NCI-H1092 treated with DMSO at 0.1 percent for 48 hours (cell line): ENCODE measurements at places on chromosomes 13 and 19.

DNA sequence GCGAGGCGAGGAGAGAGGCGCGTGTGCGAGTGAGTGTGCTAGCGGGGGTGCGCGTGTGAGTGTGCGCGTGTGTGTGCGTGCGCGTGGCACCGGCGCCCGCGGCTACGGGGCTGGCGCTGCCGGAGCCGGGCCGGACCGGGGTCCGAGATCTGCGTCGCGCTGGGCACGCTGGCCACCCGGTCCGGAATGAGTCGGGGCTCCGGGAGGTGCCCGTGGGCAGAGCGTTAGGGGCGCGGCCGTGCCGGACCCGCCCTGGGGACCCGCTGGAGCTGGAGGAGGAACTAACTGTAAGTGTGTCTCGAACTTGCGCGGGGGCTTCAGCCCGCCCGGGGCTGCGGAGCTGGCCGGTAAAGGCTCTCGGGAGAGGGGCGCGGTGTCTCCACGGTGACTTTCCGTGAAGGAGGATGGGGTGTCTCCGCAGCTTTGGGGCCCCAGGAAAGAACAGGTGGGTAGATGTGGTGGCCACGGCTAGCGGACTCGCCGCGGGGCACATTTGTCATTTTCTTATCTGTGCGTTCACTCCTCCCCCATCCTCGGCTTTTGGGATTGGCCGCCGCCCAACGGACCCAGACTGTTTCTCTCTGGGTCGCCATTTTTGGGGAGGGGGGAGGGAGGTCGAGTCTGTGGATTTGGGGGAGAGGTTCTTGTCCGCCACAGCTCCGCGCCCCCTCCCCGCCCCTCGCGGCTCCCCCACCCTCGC is 10.1 kb upstream of the SOX1 start:
- DNase-seq, result peak; percentile 74

GRCh38 chr13:26976313-26976712 is 195.3 kb downstream of the USP12 start:
- no peak for DNase-seq

GRCh38 chr19:42018503-42019193 is 24.6 kb upstream of the ATP1A3 start:
- DNase-seq, result no peak

- peak; percentile 23 for DNase-seq
These were observed 41.2 kb downstream of the SHISA2 start for GRCh38 chr13:26010487-26011207.

GRCh38 chr13:89694451-89694850 is 1653.0 kb upstream of the MIR17HG start:
- no peak for DNase-seq

DNA sequence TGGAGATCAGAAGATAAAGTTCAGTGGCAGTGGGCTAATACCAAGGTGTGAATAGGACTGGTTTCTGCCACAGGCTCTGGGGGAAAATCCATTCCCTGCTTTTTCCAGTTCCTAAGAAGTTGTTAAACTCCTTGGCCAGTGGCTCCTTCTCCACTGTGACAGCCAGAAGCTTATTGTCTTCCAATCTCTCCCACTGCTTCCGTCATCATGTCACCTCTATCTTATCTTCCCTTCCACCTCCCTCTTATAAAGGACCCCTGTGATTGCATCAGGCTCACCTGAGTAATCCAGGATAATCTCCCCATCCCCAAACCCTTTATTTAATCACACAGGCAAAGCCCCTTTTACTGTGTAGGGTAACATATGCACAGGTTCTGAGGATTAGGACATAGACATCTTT is 431.2 kb upstream of the SLC10A2 start:
- no peak for DNase-seq

- DNase-seq, result no peak
These were observed 13.5 kb downstream of the SMG9 start for GRCh38 chr19:43741075-43741825.

DNA sequence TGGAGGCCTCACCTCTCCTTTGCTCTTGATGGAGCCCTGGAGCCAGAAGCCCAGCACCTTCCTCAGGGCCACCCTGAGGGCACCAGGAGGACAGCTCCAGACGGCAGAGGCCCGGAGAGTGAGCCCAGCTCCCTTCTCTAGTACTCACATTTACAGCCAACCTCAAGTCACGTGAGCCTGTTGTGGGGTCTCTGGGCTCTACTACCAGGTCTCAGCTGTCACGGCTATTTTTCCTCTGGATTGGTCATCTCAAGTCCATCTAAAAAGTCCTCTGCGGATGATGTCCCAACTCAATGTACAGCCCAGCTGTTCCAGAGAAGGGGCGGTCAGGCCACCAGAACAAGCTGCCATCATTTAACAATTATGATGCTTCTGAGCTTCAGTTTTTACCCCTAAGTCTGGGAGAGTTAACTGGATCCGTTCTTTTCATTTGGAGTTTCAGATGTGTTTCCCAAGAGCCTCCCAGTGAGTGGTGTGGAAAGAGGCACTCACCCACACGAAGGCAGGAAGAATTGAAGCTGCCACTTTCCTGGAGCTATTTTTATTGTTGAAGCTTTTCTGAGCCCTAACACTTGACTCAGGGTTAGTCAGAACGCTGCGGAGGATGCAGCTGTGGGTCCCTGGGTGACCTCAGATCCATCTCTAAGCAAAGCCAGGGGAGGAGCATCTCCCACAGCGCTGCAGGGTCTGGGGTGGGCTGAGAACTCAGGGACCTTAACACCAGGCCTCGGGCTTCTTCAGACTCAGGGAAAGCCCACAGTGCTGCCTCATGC is 143.5 kb upstream of the UBL3 start:
- DNase-seq, result no peak

- no peak for DNase-seq
These were observed 885 bp downstream of the TGFB1 start for GRCh38 chr19:41352609-41353465.

DNA sequence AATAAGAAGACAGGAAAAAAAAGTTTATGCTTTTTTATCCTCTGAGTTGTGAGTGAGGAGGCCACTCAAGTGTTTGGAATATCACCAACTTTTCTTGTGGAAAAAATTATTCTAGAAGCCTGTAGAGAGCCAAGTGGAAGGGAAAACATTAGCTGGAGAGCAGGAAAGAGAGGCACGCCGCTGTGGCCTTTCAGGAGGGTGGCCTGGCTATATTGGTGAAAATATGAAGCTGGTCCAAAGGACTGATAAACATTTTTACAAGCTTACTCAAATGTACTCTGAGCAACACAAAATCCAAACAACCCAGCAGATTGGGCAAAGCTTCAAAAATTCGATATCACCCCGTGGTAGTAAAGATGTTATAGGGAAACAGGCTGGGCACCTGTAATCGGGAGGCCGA is 2.3 kb upstream of the EIF3G start:
- DNase-seq, result no peak

GRCh38 chr13:59490651-59491050 is 673.1 kb downstream of the DIAPH3 start:
- no peak for DNase-seq

DNA sequence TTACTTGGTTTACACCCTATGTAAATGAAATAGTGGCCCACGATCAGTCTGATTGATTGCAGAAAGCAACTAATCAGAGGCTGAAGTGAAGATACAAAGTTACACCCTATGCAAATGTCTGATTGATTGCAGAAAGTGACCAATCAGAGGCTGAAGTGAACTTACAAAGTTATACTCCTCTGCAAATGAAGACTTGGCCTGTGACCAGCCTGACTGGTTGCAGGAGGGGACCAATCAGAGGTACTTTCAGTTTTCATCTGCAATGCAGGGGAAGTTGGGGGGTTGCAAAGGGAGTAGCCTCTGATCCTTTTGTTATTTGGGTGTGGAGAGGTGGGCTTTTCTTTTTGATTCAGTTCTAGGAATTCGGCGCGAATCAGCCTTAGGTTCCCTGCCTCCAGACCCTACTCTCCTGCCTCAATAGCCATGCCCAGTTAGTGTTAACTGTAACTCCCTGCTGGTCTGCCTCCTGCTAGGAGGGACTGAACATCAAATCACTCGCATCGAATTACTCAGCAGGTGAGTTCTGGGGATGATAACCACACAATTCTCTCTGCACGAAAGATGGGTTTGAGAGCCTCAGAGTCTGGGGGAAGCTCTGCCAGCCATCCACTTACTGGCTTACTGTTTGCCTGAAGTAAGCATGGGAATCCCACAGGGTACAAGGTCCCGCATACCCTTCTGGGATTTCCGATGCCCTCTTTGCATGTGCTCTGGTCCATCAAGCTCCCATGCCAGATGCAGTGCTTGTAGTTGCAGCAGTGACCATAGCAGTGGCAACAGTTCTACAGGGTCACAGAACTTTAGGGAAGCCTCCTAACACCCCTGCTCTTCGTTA is 7.5 kb downstream of the ARL11 start:
- no peak for DNase-seq

GRCh38 chr13:30607908-30608307 is 9.8 kb upstream of the USPL1 start:
- DNase-seq, result no peak

DNA sequence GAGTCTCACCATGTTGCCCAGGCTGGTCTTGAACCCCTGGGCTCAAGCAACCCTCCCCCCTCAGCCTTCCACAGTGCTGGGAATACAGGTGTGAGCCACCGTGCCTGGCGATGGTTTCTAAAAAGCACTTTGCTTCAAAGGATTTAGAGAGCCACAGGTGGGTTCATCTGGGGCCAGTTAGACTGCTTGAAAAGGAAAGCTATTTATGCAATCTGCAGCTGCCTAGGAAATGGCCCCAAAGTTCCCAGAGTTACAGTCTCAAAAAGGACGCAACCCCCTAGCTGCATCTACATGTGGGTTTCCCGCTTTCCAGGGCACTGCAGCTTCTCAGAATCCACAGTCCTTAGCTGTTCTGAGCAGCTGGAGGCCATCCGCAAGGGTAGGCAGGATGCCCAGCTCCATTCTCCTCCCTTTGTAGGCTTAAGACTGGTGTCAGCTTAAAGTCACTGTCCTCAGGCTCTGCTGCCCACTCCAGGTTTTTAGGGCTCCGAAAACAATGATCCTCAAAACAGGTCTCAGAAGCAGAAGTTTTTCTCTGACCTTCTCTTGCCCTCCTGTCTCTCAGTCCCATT is 41.4 kb downstream of the ZNF823 start:
- no peak for DNase-seq

DNA sequence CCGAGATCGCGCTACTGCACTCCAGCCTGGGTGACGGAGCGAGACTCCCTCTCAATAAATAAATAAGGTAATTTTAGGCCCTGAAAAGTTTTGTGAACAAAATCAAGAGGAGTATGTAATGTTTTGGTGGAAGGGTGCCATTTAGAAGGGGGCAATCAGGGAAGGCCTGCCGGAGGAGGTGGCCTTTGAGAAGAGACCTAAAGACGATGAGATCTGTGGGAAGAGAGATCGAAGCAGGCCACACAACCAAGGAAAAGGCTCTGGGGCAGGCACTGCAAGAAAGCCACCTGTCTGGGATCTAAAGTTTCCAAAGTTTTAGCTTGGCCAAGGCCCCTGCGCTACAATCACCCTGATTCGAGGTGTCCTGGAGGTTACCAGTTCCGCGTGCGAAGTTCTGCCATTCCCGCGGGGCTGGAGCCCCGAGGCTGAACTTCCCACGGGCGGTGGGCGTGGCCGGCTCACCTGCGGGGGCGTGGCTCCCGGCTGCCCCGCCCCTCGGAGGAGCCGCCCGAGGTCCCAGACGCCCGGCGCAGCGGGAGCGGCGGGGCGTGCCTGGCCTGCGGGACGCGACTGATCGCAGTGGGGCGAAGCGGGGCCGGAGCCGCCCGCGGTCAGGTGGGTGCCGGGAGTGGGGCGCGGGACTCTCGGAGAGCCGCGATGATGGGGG is at the start of gene KLC3:
TSS of gene KLC3 (plus strand) at position 519 of the 667 bp plus-strand sequence. CDS start 4,792 bp downstream, outside the sequence.
- DNase-seq, result no peak

DNA sequence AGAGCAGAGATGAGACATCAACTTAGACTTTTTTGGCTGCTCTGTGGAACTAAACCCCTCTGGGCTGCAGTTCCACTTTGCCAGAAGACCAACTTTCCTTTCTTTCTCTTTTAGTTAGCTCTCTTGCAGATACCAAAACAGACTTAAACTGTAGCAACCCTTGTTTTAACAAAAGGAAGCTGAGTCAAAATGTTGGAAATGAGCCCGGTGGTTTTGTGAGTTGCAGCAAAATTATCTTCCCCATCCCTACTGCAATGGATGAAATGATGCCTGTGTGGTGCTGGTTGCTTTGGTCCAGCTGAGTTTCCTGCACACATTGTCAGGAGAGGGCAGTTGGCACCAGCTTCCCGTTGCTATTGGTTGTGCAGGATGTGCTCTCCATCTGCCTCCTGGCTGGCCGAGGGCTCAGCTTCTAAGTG is 115.3 kb downstream of the LRCH1 start:
- DNase-seq, result no peak

DNA sequence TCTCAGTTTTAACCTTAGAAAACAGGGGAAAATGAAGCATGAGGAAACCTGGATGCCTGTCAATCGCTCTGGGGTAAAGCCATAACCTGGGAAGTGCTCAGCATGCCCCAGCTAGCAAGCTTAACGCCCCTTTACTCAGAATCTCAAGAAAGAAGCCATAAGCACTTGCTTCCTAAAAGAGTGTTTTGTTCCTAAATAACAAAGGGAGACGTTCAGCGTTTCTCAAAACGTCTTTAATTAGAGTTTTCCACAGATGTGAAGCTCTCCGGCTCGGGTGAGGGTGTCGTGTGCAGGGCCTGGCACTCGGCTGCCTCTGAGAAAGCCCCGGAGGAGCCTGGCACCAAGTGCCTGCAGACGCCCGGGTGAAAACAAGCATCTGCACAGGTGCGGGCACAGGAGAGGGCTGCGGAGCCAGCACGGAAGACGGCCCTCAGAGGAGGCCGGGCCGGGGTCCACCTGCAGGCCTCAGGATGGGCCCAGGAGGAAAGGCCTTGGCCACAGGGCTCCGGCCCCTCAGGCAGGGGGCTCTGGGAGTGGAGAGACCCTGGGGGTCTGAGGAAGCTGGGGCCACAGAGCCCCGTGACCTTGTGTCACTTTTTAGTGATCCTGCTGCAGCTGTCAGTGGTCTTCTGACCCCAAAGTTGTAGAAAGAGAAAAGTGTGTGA is 6.2 kb downstream of the GAS6 start:
- DNase-seq, result no peak

- DNase-seq, result no peak
These were observed 31.0 kb upstream of the OLFM2 start for GRCh38 chr19:9967326-9967725.

GRCh38 chr19:57406516-57407123 is 4.3 kb upstream of the ZNF17 start:
- DNase-seq, result peak; percentile 51

GRCh38 chr19:7789447-7789846 is 26.4 kb downstream of the CLEC4M start:
- no peak for DNase-seq

GRCh38 chr13:20301015-20301402 is 68.9 kb upstream of the GJB6 start:
- no peak for DNase-seq

DNA sequence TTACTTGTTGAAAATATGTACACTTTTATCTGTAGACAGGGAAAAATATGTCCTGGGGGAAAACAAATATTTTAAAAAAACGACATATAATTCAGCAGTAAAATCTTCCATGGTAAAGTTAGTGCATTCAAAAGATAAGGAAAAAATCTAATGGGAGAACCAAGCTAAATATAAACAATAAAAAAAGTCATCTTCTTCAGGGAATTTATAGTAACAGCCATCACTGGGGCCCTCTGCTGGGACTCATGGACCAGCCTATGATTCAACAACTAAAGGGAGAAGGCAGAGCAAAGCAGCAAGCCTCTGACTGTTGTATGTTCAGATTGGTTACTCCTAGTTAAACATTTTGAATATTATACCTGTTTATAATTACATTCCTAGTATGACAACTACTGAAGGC is 93.0 kb downstream of the ITGBL1 start:
- DNase-seq, result no peak
